ENCODE measurements at places on chromosomes 3 and 15.

DNA sequence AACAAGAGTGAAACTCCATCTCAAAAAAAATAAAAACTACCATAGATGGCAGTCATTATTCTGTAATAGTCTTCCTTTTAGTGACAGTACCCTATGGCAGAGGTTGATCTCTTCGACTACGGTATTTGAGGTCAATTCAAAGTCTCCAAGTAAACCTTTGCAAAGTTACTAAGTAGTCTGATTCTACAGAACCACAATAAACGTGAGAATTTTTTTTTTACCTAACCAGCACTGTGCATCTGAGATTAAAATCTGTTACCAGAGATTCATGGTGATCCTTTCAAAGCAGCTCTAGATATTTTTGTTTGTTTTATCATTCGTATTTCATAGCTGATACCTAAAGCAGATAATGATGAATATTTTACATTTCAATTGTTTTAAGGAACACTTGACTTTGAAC lies 86.6 kb upstream of the CHD2 start:
- DNase-seq = peak; percentile 70

- DNase-seq = no peak
Observed at GRCh38 chr3:2595486-2595885, 496.8 kb downstream of the CNTN4 start.

GRCh38 chr15:59394166-59394661 lies 21.5 kb upstream of the MYO1E start:
- no peak for DNase-seq

- DNase-seq = no peak
Observed at GRCh38 chr3:170331143-170331542, 26.4 kb upstream of the SKIL start.

DNA sequence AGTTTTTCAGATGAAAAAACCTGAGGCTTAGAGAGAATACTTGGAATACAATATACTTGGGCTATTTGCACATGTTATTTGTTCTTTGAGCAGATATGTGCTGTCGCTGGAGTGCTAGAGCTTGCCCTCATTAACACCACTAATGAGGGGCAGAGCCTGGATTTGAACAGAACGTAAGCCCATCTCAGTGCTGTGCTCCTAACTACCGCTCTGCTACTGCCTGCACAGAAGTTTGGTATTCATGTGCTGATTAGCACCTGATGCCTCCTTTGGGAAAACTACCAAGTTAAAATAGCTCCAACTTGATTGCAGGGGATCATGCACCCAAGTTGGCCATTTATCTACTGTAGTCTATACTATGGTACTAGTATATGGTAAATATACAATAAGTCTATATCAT lies 3.6 kb downstream of the GPR87 start:
- DNase-seq = no peak

GRCh38 chr15:80419546-80419945 lies 15.4 kb downstream of the ARNT2 start:
- no peak for DNase-seq

GRCh38 chr15:66749841-66750575 lies 48.0 kb downstream of the SMAD6 start:
- DNase-seq = no peak

- no peak for DNase-seq
Observed at GRCh38 chr15:101689901-101690300, 34.4 kb downstream of the TARS3 start.

DNA sequence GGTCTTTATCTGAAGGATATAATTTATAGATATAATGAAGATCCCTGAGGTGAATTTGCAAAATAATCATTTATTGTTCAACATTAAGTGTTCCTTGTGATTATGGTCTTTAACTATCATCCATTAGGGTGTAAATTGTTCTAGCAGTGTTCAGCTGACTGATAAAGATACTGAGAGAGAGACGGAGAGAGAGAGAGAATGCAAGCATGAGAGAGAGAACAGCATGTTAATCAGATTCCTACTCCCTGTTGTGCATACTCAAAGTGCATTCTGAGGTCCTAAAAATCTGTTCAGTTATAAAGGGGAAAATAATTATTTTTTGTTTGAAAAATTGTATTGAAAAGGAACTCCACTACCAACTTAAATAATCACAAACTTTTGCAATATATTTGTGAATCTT lies 271.0 kb upstream of the CBLB start:
- DNase-seq = no peak

DNA sequence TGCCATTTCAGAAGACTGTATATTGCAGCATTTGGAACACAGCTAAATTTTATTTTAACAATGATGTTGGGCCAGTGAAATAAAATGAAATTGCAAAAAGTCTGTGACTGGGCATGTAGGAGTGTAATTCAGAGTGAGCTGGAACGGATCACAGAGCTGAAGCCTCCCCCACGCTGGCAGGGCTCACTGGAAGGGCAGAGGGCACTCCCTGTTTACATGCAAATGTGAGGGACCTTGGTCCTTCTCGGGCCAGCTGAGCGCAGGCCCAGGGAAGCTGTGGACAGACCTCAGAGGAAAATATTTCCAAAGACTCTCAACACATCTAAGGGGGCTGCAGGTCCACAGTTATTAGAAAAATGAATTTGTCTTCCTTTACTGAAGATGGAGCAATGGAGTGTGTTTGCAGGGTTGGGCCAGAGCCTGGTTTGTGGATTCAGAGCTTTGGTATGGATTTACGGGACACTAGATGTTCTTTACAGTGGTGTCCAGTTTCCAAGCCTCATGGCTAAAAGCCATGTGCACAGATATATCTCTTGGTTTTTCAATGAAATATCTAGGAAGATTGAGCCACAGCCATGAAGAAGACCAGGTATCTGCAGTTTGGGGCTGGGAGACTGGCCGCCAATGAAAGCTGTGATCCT lies 32.0 kb downstream of the TRPM1 start:
- DNase-seq = no peak

- no peak for DNase-seq
Observed at GRCh38 chr3:138366006-138366759, 17.8 kb downstream of the MRAS start.

- DNase-seq = peak; percentile 48
Observed at GRCh38 chr3:63937661-63938651, 25.8 kb upstream of the SCAANT1 start.

- no peak for DNase-seq
Observed at GRCh38 chr3:18716821-18717220, 291.7 kb upstream of the SATB1 start.

GRCh38 chr3:153640689-153641665 lies 479.0 kb downstream of the RAP2B start:
- DNase-seq = no peak

- no peak for DNase-seq
Observed at GRCh38 chr3:139945942-139946341, 11.0 kb downstream of the CLSTN2 start.

Measured in CD4-positive, alpha-beta T cell (primary cell).